ENCODE measurements at places on chromosomes 6 and 20. TPM values are rescaled to one million over a fixed set of nuclear protein-coding genes. Genes with fewer than 3 reads are reported as not detected.

- no peak for DNase-seq
Observed at GRCh38 chr6:12911427-12911826, 194.9 kb downstream of the PHACTR1 start.

GRCh38 chr6:167795874-167796191, 30.9 kb upstream of the AFDN start:
- no peak for DNase-seq

- no peak for DNase-seq
Observed at GRCh38 chr6:127786109-127786508, 114.7 kb downstream of the THEMIS start.

- no peak for DNase-seq
Observed at GRCh38 chr6:5050009-5050408, 35.1 kb upstream of the PPP1R3G start.

- no peak for DNase-seq
Observed at GRCh38 chr6:73560182-73560732, 39.4 kb upstream of the EEF1A1 start.

DNA sequence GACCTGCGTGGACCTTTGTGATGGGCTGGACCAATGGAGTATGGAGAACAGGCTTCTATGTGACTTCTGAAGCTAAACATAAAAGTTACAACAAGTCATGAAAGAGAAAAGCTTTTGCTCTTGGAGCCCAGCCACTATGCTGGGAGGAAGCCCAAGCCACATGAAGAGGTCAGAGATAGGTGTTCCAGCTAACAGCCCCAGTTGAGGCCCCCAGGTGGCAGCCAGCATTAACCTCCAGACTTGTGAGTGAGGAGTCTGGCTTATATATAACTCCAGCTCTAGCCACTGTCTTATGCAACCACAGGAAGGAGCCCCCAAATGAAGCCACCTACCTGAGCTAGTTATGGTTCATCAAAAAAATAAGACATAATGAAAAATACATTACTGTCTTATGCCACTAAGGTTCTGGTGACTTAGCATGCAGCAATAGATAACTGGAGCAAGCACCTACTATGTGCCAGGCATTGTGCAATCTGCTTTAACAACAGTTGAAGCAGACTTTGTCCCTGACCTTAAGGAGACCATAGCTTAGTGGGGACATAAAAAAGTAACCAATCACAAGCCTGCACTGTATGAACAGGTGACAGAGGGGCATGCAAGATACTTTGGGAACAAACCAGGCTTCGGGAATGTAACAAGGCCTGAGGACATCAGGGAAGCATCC, 599.6 kb downstream of the PTPRT start:
- no peak for DNase-seq

PHACTR2 gene
- total RNA-seq: 16.0 TPM

DNA sequence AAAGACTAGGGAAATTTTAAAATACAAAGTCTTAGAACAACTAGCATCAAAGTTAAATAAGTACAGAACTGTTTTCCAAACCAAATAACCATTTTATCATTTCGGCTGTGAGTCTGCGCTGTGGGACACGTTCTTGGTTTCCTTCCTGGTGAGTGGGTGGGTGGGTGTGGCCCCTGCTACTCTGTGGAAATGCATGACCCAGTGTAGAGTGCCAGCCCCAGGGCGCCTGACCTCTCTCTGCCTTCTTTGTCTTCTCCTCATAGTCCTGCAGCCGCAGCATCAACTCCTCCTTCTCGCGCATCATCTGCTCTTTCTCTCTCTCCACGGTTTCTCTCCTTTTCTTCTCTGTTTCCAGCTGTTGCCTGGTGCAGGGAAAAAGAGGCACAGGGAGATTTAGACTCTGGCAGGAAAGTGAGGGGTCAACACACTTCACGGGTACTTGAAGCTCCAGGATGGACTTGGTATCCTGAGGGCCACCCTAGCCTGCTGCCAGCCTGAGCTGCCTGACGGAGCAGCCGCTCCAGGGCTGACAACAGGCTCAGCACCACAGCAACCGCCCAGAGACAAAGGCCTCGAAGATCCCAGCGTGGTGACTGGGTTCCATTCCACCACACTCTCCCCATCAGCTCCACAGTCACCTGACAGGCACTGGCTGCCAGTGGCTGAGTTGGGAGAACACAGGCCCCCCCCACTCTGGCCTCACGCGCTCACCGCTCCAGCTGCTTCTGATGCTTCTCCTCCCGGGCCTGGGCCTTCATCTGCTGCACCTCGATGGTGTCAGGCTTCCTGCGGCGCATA, 48.4 kb downstream of the EZR start:
- no peak for DNase-seq

DNA sequence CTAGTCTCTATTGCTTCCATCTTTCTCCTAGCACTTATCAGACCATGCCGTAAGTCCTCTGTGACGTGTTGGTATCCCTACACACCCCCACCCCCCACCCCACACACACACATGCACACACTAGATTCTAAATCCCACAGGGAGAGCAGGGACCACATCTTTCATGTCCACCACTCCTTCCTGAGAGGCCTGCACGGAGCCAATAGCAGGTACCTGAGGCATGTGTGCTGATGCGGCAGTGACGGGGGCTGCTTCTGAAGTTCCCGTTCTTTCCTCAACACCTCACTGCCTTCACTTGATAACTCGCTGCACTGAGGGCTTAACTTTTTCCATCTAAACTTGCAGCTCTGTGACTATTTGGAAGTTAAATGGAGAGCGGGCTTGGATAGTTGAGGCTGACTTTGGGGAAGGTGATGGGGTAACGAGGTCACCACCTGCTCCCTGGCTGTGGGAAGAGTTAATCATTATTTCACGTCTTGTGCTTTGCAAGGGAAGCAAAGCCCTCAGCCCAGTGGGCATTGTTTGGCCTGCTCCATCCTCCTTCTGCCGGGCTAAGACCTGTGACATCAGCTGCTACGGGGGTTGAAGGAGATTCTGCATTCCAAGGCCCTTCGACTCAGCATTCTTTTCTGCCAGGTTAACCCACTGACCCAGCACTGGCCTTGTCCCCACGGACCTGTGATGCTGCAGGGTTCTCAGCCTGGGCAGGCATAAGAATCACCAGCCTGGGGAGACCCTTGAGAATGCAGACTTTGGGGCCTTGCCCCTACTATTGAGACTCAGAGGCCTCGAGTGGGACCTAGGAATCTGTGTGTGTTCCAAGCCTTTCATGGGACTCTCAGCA, 187.8 kb downstream of the ANKRD60 start:
- DNase-seq: no peak

DNA sequence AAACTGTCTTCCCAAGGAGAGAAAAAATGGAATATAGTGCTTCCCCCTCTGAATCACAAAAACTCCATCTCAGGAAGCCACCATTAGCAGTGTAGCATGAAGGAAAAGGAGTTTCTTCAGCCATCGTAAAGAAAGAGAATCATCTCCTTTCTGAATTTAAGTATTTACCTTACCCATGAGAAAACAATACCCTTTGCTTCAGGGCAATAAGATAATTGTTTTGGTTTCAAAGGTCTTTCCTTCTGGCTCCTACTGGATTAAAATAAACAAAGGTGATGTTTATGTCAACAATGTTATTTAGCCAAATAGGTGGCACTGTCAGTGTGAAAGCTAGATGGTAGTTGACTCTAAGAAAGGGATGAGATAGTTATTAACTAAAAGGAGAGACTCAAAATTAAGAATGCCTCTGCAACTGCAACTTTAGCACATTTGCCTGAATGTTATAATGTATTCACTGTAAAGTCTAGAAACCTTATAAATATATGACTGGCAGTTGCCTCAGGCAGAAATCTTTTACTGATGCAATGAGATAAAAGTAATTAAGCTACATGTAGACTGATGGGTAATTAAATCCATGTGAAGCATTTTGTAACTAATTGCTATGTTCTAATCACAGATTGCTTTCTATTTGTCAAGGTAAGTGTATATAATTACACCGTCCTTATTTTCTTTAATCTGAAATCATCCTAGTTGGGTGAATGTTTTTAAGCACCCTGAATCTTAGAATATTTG, 399.0 kb downstream of the CDKAL1 start:
- DNase-seq: no peak

- DNase-seq: no peak
Observed at GRCh38 chr6:143098054-143098671, 37.5 kb downstream of the AIG1 start.

SLC24A3 gene
- total RNA-seq: not detected

DPPA5 gene
- not detected for total RNA-seq

OR2B2 gene
- total RNA-seq: not detected

GRCh38 chr6:111737065-111737521, 131.4 kb upstream of the TRAF3IP2 start:
- no peak for DNase-seq

DNA sequence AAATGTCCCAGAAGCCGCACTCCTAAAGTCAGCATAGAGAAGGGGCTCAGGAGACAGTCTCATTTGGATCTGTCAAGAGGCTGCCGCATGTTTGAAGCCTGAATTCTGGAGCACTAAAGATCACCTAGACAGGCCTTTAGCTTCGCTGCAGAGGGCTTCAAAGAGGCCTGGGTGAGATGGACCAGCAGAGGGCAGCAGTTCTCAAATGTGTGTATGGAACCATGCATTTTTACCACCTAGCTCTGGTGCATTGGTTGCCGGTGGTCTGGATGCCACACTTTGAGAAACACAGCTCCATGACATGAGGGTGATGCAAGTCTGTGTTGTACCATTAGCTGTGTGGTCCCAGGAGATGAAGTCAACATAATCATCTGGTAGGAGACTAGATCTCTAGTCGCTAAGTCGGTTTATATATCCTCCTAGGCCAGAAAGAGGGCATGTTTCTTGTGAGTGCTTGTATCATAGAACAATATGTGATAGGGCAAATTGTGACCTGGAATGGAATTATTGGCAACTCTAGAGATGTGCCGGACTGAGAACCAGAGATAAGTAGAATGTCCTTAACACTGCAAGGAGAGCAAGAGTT, 64.8 kb downstream of the KIAA0319 start:
- DNase-seq: peak; percentile 74

HLA-DOB gene
- 3.9 TPM for total RNA-seq

- no peak for DNase-seq
Observed at GRCh38 chr20:2210646-2211552, 84.9 kb upstream of the TGM3 start.

DNA sequence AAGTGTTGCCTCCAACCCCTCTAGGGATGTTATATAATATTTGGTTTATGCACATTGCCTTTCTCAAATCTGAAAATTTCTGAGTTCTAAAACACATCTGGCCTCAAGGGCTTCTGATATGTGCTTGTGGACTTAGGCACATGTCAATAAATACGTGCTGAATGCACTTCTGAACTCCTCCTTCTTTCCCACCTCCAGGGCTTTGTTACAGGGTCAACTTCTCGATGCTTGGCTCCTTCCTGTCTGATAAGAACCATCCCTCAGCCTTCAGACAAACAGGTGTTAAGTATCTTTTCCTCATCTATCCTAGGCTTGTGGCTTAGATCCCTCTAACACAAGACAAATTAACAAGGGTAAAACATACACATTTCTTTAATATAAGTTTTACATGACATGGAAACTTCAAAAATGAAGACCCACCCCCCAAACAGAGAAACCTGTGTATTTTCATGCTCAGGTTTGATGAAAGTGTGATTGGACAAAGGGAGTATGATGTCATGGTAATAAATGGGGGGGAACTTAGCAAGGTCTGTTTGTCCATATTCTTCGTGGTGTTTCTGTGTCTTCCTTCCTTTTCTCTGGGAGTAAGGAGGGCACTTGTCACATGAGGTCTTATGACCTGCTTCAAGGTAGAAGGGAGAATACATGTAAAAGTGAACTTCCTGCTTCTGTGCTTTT, 326.9 kb downstream of the CD83 start:
- DNase-seq: no peak

TCEA2 gene
- total RNA-seq: 42.7 TPM

MLN gene
- total RNA-seq: not detected

PAK5 gene
- total RNA-seq: not detected

DNA sequence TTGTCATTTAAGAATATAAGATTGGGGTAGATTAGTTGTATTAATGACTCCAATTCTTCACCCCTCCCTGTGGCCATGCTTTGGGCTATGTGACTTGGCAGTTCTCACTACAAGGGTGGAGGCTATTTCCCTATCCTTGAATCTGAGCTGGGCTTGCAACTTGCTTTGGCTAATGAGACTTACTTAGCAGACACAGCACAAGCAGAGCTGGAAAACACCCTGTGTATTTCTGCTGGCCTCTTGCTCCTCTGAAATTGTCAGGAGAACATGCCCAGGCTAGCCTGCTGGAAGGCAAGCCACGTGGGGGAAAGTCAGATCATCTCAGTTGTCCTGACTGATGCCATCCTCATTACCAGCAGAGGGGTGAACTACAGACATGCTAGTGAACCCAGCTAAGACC, 126.5 kb upstream of the HDGFL1 start:
- no peak for DNase-seq

ZBTB12 gene
- total RNA-seq: 3.7 TPM

LIME1 gene
- total RNA-seq: 95.0 TPM

GRCh38 chr6:83511266-83511665, 1.1 kb upstream of the PRSS35 start:
- DNase-seq: no peak

- no peak for DNase-seq
Observed at GRCh38 chr6:148441454-148441911, 98.8 kb downstream of the SASH1 start.

DNA sequence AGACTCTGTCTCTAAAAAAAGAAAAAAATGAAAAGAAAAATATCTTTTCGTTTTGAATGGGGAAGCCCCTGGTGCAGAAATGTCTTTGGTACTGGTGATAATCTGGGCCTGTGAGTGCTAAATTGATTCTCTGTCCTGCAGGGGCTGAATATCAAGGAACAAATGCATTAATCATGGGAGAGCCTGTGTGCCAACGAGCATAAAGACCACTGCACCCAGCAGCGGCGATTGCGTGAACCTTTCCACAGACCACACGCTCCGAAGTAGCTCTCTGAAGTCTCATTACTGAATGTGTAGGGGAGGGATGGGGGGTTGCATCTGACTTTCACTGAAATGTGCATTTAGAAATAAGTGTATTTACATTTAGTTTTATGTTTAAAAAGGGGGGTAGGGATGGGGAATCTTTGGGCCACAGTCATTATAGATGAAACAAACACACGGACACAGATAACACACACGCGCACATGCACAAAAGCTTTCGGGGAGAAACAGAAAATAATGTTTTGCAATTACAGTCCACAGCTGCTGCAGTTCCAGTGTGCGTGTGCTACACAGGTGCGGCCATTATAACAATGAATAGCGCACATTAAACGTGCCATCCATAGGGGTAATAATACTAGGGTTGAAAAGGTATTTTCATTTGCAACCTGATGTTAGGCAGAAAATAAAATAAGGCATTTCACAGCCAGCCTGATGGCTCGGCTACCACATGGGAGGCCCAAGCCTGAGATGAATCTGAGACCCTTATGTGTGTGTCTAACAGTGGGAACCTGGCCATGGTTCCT, 154.0 kb downstream of the MBOAT1 start:
- no peak for DNase-seq

DNA sequence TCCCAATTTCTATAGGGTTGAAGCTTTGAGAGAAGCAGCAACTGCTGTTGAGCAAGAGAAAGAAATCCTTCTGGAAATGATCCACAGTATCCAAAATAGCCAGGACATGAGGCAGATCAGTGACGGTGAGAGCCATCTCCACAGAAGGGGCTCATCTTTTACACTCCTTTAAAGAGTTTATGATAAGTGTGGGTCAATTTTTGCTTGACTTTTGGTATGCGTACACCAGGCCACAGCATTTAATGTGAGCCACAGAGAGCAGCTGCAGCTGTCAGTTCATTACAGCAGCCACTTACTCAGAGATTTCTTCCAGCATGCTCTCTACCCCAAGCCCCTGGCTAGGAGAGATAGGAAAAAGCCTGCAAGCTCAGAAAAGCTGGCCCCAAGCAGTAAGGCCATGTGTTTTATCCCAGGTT, 9.9 kb downstream of the BAG2 start:
- DNase-seq: no peak

KIAA1755 gene
- total RNA-seq: not detected

GRCh38 chr6:129008591-129008990, 125.7 kb downstream of the LAMA2 start:
- DNase-seq: no peak
